ENCODE measurements at places on chromosomes 6 and 20.

DNA sequence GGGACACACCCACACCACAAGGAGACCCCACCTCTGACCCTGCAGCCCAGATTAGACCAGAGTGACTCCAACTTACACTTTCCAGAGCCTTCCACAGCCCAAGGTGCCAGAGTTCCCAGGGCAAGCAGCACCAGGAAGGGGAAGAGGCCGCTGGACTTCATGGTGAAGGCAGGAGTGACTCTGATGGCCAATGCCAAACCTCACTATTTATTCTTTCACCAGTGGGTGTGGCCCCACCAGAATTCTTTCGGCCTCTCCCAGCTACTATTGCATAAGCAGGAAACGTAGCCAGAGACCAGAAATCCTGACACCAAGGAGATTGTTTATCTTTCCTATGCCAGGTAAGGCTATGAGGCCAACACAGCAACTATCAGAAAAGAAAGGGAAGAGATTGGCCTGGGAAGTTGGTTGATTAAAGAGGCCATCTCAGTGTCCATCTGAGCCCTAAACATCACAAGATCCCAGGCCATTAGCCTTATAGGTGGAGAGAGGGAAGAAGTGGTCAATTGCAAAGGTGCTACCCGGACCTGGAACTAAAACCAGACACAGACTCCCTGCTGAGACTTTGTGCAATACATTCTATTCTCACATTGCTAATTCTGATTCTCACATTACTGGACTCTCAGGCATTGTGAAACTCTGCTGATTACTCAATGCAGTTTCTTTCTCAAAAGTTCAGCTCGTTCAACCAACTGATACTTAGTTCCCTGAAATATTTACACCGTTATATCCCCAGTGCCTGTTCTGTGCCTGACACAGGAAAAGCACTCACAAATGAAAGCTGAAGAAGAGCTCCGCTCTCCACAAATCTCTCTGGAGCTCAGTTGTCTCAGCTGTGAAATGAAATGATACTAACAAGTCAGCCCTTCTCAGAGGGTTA, at the start of gene SLPI:
SLPI (minus strand) TSS at position 182 of the 880 bp plus-strand sequence; CDS start at position 161, 21 bp downstream.
- no peak for DNase-seq

- no peak for DNase-seq
These were observed 241.4 kb downstream of the EPHA7 start for GRCh38 chr6:93177918-93178317.

DNA sequence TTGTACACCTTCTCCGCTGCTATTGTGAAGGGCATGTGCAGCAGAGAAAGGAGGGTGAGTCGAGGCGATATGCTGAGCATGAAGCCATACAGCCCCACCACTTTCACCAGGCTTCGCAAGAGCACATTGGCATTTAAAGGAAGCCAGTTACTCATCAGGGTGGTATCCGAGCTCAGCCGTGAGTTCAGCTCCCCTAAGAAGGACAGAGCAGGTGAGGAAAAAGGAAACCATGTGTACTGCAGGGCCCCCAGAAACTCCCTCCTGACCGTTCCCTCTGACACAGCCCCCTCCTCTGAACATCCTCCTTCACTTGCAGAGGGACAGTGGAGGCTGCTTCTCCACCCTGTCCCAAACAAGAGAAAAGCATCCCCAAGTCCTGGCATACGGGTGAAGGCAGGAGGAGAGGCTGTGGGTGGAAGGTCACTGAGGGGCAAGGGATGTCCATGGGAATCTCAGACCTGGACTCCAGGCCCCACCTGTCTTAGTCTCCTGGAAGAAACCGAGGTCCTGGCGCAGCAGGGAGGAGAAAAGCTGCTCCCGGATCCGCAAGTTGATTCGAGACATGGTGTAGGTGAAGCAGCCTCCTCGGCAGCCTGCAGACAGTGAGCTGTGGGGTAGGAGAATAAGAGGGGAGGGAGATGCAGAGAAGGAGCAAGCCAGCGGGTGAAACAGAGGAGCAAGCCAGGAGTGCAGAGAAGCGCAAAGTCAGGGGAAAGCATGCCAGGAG, 3.2 kb downstream of the TAP2 start:
- no peak for DNase-seq

- DNase-seq, result no peak
These were observed 340.9 kb downstream of the ESR1 start for GRCh38 chr6:152148412-152148811.

- no peak for DNase-seq
These were observed 15.7 kb downstream of the PXMP4 start for GRCh38 chr20:33704197-33704924.

DNA sequence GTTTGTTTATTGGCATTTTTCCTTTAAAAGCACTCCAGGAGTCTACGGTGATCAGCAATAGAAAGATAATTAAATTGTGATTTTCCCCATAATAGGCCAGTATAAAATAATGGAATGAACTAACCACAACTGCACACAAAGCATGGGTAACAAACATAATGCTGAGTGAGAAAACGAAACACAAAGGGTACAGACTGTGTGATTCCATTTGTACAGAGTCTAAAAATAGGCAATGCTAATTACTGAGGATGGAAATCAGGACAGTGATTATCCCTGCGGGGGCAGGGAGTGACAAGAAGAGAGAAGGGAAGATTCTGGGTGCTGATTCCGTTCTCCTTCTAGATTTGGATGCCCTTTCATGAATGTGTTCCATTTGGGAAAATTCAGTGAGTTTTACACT, 478.1 kb downstream of the PREX1 start:
- DNase-seq, result no peak

DNA sequence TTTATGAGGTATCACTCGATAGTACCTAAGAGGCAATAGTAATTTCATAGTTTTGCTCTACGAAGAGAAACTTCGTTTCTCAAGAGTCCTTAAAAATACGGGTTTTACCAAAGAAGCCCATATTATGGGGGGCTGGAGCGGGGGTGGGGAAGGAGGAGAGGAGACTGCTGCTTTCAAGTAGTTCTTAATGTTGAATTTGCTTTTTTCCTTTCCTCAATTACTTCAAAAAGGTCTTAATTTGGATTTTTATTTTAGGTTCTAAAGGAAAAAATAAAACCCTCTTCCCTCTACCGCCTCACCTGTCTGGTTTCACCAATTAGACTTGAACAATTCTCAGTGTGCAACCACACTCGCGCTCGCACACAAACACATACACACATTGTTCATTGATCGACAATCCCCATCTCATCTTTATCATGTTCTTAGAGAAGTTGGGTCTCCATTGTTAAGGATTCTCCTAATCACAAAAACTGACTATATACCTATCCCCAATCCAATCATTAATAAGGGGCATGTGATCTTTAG, 97.2 kb downstream of the HFE start:
- no peak for DNase-seq

- DNase-seq, result no peak
These were observed 26.8 kb downstream of the SNX5 start for GRCh38 chr20:17941826-17942196.

GRCh38 chr20:9867196-9867980, 28.5 kb upstream of the PAK5 start:
- no peak for DNase-seq

DNA sequence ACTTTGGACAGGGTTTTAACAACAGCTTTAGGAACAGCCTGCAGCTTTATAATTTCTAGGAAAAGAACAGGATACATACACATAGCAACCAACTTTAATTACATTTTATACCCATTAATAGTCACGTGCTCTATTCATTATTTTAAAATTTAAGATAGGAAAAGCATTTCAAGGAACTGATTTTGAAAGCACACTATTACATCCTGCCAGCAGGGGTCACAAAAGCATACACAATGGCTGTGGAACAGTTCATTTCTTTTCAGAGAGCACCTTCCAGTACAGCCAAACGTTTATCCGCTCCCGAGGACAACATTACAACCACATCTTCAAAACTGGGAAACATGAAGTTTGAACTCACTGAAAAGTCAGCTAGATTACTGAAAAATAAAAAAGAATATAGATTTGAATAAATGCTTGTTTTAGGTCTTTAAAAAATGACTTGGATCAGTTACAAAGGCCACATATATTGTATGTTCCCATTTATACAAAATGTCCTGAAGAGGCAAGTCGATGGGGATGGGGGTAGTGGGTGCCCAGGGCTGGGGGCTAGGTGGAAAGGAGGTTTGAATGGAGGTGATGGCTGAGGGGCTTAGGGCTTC, 104.6 kb upstream of the EXOC2 start:
- no peak for DNase-seq

GRCh38 chr6:149951626-149952025, 9.8 kb downstream of the ULBP2 start:
- DNase-seq, result no peak

DNA sequence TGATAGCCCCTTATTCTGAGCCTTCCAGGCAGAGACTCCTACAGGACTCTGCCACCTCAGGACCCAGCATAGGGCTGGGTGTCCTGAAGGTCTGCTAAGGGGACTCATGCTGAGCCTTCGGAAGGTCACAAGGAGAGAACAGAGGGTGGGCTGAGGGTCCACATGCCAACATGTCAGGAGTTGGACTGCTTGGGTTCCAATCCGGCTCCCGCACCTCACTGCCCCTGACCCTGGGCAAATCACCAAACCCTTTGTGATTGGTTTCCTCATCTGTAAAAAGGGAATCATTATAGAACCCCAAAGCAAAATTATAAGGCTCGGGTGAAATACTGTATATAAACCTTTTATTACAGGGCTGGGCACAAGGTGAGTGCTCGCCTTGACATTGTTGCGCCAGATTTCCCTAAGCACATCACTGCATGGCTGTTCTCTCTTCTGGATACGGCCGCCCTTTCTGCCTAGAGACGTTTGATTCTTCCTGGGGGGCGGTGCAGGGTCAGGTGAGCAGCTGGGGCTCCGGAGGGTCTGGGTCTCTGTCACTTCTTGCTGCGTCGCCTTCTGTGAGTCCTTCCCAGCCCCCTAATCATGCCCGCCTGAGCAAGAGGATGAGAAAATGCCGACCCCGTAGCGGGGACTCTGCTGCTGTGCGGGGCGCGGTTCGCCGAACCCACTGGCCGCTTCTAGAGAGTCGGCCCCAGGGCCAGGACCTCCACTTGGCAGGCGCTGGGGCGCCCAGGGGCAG, 90.5 kb upstream of the EPB41L1 start:
- no peak for DNase-seq

GRCh38 chr6:160049346-160049745, 72.3 kb upstream of the SLC22A1 start:
- no peak for DNase-seq

- DNase-seq, result no peak
These were observed 74.8 kb downstream of the PREX1 start for GRCh38 chr20:48752963-48753362.

GRCh38 chr20:62252342-62252966, 14.1 kb downstream of the OSBPL2 start:
- DNase-seq, result no peak

DNA sequence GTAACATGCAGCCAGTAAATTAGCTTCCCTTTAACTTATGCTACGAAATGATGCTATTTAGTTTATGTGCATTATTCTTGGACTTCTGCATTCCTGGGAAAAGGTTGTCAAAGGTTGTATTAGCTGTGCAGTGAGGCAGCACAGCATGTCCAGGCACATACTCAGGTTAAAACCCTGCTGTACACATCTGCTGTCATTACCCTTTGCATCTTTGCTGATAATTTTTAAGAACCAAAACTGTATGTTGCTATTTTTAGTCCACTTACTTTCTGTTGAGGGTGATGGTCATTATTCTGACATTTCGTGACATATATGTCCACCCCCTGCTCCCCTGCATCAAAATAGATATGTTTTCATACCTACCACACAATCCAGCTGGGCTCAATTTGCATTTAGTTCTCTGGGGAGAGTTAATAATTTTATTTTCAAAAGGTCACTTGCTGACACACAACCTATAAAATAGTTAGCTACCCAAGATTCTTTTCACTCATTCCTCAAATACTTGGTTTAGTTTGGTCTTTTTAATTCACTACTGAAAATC, 142.5 kb upstream of the SPACA1 start:
- DNase-seq, result no peak

DNA sequence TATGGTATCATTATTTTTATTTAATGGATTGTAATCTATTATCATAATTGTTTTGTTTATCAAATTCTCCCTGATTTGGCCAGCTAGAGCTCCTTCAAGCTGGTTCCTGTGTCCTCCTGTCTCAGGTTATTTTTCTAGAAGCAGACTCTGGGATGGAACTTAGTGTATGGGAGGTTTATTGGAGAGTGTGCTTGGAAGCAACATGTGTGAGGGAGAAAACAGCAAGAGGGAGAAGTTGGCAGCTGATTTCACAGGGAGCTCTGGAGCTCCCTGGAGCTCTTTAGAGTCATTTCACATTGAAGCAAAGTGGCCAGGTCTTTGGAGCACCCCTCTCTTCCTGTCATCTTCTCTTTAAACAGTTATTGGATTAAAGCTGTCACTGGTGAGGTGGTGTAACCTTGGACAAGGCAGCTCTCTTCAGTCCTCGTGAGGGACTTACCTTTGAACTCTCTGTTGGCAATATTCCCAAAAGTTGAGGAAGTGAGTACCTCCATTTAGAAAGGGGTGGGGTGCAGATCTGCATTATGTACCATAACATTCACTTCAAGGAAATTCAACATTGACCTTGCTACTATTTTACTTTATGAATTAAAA, 103.6 kb downstream of the PHF3 start:
- no peak for DNase-seq

DNA sequence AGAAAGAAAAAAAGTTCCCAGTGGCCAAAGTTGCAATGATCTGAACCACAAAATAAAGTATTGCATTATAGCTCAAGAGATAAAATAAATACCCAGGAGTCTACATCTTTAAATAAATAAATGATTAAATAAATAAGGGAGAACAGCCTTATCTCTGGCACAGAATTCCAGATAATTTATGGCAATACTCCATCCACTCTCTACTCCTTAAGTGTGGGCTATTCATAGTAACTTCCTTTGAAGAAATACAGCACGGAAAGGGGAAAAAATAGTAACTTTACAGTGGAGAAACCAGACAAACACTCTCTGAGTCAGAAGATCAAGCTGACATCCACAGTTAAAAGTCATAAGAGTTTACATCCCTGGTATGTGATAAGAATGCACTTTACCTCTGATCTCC, 11.6 kb downstream of the AURKA start:
- DNase-seq, result no peak

DNA sequence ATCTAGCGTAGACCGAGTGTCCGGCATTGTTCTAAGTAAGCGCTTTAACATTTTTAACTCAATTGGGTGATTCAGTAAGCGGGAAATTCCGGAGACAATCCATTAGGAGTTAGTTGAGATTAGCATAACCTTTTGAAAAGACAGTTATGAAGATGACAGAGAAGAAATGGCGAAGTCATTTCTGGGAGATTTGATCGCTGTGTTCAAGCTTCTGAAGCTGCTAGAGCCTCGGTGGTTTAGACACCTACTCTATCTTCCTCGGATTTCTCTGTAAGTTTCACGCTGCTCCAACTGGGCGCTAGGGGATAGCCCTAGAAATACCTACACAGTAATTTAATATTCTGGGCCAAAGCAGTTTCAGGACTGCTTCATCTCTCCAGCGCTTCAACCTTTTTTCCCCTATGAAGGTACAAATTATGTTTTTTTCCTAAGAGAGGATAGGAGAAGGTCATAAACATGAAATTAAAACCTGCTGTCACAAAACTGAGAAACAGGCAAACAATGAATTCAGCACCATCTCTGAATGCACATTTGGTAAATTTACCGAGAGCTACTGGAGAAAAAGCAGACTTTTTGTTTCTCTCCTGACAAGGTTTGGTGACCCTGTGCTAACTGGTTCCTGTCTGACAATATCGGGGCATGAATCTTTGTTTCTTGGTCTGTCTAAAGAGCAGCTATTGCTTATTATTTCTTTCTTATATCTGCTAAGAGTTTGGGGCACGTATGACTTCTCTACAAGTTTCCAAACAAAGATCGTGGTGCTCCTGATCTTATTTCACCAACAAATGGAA, 22.4 kb downstream of the ZNF311 start:
- no peak for DNase-seq

Measured in stimulated activated CD8-positive, alpha-beta memory T cell treated with anti-CD3 and anti-CD28 coated beads, Interleukin-15, amount 100 ng/mL, for 4 hours (primary cell).